ENCODE measurements at places on chromosomes 2 and 18. TPM values are rescaled to one million over a fixed set of nuclear protein-coding genes. Genes with fewer than 3 reads are reported as not detected.

IL1RN gene
- not detected for total RNA-seq

- DNase-seq = peak; percentile 8
Observed at GRCh38 chr2:29113891-29114321, 1.3 kb upstream of the CLIP4 start.

ERBB4 gene
- not detected for total RNA-seq

TFPI gene
- total RNA-seq = not detected

PLB1 gene
- 0.25 TPM for total RNA-seq

GCKR gene
- not detected for total RNA-seq

- no peak for DNase-seq
Observed at GRCh38 chr2:135839713-135840112, 2.7 kb upstream of the LCT start.

DNA sequence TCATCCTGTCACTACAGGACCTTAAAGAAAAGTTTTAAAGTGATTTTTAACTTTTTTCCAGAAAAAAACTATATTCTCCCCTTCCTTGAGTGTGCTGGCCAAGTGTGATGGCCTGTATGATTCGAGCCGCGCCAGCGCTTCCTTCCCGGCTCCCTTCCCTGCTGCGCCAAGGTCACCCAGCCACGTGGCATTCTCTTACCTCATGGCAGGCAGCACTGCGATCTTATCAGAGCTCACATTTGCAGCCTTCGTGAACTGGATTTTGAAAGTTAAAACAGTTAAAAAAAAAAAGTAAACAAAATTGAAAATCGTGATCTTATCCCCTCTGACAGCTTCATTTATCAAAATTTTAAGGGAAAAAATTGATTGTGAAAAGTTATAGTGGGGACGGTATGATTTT, 279.8 kb downstream of the PTGR3 start:
- DNase-seq = no peak

LDLRAD4 gene
- 36.3 TPM for total RNA-seq

- DNase-seq = no peak
Observed at GRCh38 chr2:179336782-179337534, 72.3 kb upstream of the SESTD1 start.

GRCh38 chr2:152815634-152816257, 97.3 kb downstream of the ARL6IP6 start:
- no peak for DNase-seq

GRCh38 chr2:148989882-148990493, 48.5 kb upstream of the LYPD6B start:
- peak; percentile 73 for DNase-seq

GRCh38 chr2:15706424-15706823, 114.8 kb downstream of the DDX1 start:
- DNase-seq = no peak

NMS gene
- not detected for total RNA-seq

- no peak for DNase-seq
Observed at GRCh38 chr2:174486563-174487107, at the start of gene GPR155. Gene GPR155 (minus strand): TSS chr2:174487029. CDS start chr2:174481956, 5,073 bp downstream.

GRCh38 chr2:192438239-192438638, 243.5 kb upstream of the TMEFF2 start:
- DNase-seq = no peak

CNGA3 gene
- total RNA-seq = not detected

GRCh38 chr2:109175350-109175678, 46.3 kb downstream of the SH3RF3 start:
- DNase-seq = no peak

TOGARAM2 gene
- 0.58 TPM for total RNA-seq

CHST10 gene
- 9.9 TPM for total RNA-seq

- peak; percentile 56 for DNase-seq
Observed at GRCh38 chr2:232444409-232445148, 11.4 kb upstream of the ALPI start.

DNA sequence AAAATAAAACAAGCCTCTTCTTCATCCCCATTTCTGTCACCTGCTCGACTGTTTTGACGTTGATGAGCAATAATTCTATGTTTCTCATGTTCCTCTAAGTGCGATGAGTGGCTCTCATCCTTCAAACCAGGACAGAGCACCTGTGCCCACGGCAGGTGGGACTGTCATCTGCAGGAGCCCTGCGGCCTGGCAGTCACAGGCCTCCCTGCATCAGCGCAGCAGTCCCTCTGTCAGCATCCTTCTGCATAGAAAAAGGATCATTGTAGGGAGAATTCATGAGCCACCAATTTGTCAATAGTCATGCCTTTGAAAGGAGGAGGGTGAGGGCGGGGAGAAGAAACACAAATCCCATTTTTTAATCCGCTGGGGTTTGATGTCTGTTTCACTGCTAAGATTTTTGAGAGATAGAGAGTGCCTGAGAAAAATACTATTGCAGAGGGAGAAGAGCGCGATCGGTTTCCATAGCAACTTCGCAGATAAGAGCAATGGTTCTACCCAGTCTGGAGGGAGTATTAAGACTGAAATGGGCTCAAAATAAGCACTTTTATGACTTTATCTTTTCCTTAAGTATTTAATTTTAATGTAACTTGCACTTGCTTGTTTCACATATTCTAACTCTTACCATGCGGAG, 234.3 kb upstream of the NCKAP5 start:
- no peak for DNase-seq

DNA sequence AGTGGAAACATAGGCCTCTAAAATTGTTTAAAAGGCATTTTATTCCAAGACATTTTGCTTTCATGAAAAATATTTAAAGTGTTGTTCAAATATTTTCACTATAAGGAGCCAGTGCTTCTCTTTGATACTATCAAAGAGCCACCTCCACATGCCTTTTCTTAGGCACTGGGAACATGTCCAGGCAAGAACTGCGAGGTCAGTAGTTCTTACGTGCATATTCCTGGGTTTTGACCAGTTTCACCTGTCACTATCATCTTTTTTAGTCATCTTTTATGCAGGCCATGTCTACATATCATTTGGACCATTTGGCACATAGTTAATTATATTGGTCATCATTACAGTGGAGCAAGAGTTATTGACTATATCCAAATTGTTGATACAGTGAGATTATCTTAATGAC, 195.3 kb downstream of the CCDC85A start:
- no peak for DNase-seq

MBP gene
- total RNA-seq = 192 TPM

Data from B cell (primary cell).